ENCODE measurements at places on chromosomes 7 and 10.

DNA sequence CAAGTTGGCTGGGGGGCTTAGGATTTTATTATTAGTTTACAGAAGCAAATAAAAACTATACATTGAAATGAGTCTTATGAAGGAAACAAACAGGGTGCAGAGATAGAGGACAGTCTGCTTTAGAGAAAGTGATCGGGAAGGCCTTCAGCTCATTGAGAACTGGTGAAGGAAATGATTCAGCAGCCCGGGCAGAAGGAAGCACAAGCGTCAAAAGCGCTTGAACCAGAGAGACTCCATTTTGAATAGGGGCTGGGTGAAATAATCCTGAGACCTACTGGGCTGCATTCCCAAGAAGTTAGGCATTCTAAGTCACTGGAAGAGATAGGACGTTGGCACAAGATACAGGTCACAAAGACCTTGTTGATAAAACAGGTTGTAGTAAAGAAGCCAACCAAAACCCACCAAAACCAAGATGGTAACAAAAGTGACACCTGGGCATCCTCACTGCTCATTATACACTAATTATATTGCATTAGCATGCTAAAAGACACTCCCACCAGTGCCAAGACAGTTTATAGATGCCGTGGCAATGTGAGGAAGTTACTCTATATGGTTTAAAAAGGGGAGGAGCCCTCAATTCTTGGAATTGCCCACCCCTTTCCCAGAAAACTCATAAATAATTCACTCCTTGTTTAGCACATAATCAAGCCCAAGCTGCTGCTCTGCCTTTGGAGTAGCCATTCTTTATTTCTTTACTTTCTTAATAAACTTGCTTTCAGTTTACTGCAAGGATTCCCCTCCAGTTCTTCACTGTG lies 83.1 kb upstream of the MPP7 start:
- no peak for DNase-seq

- DNase-seq: no peak
Observed at GRCh38 chr10:6657196-6657595, 77.1 kb upstream of the PRKCQ start.

DNA sequence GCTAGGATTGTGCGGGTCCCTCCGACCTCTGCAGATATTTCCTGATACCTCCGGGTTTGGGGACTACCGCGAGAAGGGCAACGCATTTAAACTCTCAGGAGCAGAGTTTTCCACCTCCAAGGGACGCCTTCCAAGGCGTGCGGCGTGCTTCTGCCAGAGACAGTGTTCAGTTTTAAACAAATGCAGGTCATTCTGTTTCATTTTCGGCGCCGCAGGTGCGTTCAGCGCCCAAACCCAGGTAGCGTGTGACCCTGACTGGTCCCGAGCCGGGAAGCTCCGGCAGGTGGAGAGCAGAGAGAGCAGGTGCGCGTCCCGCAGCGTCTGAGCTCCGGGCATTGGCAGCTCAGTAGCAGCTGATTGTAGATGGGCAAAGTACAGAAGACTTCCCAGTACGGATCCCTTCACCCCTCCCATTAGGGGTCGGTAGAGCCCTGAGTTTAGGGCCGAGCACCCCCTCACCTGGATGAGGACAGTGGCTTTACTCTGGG lies 1.4 kb upstream of the CYP26A1 start:
- DNase-seq: no peak

DNA sequence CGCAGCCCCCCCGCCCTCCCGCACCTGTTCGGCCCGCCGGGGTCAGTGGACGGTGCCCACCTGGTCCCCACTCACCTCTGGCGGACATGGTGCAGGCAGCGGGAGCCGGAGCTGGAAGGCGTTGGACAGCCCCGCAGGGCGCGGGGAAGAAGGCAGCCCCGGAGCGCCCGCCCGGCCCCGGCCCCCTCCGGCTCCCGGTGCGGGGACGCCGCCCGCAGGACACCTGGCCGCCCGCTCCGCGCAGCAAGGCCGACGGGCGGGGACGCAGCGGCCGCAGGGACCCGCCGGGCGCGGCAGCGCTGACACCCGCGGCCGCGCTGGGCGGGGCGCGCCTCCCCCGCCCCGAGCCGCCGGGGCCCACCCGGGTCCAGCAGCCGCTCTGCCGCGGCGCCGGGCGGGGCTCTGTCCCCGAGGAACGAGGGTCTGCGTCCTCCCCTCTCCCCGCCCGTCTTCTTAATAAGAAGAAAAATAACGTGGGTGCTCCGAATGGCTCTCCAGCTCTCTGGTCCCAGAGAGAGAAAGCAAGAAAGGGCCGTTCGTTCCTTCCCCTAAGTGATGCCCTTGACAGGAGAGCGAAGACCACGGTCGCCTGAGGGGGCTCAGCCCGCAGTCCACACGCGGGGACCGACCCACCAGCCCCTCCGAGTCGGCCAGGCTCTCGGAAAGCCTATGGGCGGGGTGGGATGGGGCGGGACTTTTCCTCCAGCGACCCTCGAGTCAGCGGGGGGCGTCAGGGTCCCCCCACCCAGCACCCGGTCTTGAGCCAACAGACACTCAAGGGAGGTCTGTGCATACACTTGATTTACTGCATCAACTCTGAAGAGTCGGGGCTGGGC lies 53.4 kb upstream of the FHIP2A start:
- DNase-seq: no peak

- no peak for DNase-seq
Observed at GRCh38 chr7:146423446-146423845, 306.8 kb downstream of the CNTNAP2 start.

GRCh38 chr10:132184816-132185593 lies 1.7 kb upstream of the DPYSL4 start:
- DNase-seq: no peak

DNA sequence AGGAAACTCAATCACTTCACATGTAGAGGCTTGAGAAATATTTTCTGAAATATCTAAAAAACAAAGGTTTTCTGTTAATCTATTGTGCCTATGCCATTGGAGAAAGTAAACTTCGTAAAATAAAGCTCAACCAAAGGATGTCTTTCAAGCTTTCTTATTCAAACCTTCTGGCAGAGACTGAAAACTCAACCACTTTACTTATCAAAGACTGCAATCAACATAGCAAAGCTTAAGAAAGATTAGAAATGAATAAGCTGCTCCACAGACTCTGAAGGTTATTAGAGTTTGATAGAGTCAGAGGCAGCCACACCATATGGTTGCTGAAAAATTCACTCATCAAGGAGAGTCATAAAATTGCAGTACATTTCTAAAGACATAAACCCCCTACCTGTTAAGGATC lies 245.8 kb upstream of the MEOX2 start:
- DNase-seq: no peak

DNA sequence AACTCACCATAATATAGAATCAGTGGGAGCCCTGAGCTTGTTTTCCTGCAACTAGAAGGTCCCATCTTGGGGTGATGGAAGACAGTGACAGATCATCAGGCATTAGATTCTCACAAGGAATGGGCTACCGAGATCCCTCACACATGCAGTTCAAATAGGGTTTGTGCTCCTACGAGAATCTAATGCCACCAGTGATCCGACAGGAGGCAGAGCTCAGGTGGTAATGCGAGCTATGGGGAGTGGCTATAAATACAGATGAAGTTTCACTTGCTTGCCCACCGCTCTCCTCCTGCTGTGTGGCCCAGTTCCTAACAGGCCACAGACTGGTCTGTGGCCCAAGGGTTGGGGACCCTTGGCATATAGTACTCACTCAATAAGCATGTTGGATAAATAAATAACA lies 93.4 kb downstream of the POU6F2 start:
- DNase-seq: no peak

DNA sequence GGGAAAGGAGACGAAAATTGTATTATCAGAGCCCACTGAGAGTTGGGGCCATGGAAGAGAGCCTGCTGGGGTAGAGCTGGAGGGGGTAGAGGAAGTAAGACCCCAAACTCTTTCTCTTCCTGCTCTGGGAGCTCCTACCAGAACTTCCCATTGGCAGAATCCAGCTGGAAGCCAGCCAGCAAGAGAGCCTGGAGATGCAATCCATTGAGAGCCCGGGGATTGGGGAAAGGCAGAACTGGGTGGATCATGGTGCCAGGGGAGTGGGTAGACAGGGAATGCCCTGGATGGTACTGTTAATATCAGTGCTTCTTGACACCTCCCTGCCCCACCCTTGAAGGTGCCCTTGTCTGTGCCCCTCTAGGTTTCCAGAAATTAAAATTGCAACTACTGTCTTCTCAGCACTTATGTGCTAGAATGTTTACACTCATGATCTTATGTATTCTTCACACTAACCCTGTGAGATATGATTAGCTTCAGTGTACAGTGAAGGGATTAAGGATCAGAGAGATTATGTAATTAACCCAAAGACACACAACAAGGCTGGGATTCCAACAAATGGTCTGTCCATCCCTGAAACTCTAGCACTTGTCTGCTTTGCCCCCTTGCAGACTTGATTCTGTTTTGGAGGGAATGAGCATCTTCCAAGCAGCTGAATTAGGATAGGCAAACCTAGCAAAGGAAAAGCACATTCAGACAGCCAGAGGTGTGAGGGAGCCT lies 154.1 kb downstream of the C10orf105 start:
- DNase-seq: no peak

DNA sequence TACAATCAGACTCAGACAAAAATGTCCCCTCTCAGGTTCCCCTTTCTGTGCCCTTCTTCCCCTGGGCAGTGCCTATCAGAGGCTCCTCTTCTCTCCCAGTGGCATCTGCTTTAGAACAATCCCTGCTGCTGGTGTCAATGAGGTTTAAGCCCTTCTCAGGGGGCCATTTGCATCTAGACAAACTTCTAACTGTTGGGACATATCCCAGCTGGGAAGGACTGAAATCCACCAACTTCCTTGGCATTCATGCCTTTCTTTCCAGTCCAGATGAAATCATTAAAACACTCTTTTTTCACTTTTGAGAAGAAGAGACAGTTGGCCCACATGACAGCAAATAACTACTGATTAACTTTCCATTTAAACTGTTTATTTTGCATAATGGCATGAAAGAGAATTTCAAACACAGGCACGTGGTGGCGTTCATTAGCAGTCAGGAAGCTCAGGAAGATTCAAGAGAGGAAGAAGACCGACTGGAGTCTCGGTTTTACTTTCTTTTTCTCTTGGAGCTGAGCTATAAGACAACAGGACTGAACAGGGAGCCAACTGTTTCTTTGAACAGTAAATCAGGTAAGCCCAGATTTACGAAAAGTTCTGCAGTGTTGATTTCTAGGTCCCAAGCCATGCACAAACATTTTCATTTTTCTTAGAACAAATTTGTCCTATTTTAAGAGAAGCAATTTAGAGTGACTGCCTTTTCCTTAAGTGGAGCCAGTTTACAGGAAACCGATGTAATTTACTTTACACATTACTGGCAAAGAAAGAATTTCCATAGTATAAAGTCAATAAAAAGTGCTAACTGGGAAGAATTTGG lies at the start of gene GIMAP2:
Gene GIMAP2 (plus strand): TSS at position 488 of the 811 bp plus-strand sequence. CDS start 1,354 bp downstream, outside the sequence.
- DNase-seq: no peak

DNA sequence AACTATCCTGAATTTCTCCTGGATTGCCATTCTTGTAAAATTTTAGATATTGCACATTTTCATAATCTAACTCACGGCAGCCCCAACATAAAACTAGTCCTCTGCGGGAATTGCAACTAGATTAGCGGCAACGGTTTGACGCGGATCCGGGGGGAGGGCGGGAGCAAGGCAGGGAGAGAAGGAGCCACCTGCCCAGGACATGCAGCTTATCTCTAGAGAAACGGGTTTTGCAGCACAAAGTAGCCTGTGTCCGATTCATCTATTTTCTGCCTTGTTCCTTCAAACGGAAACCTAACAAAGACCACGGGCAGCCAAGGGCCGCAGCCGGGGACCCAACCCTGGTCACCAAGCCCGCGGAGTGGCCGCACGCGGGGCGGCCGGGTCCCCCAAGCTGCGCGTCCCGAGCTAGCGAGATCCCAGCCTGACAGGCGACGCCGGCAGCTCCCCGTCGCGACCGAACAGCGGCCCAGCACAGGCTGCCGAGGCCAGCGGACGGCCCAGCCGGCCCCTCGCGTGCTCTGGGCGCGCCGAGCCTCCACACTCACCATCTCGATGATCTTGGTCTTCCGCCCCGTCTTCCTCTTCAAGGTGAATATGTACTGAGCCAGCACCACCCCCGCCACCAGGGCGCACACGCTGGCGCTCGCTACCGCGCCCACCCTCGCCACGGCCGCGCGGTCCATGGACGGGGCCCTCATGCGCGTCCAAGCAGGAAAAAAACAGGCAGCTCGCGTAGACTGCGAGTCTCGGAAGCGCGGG lies at the start of gene NT5C3A:
Gene NT5C3A (minus strand): TSS at position 754 of the 759 bp plus-strand sequence. CDS start 71 bp downstream, at position 683.
- DNase-seq: no peak

DNA sequence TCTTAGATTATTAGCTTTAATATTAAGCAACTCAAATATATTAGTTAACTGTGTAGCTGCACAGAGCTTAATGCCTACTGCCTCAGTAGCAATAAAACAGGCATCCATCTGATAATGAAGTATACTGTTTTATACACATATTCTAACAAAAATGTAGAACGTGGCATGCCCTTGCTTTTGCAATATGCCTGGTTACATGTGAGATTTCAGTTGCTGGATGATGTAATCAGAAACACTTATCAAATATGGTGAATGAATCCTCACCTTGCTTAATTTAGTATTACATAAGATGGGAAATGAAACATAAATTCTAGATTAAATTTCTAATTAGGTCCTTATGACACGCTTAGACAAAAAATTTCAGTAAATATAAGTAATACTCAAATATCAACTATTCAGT lies 8.0 kb downstream of the DNAJC1 start:
- DNase-seq: no peak

- DNase-seq: no peak
Observed at GRCh38 chr7:673681-674453, 52.6 kb upstream of the DNAAF5 start.

- DNase-seq: no peak
Observed at GRCh38 chr10:122559228-122559627, 1.3 kb upstream of the DMBT1 start.

- DNase-seq: no peak
Observed at GRCh38 chr10:126895214-126895781, 9.9 kb upstream of the DOCK1 start.

DNA sequence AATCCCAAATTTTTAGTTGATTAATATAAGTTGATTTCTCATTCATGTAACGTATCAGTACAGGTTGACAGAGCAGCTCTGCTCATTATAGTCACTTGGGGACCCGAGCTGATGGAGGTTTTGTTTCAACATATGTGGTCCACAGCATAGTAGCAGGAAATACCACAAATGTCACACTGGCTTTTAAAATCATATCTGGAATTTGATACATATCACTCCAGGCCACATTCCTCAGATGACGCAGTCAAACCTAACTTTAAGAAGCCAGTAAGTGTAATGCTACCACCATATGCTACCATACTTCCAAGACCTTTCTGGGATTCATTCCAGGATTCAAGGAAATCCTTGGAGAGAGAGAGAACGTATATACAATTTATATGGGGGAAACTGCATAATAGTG lies 156.3 kb downstream of the PHF14 start:
- DNase-seq: no peak

GRCh38 chr7:106423111-106423510 lies 138.3 kb upstream of the NAMPT start:
- DNase-seq: no peak

- no peak for DNase-seq
Observed at GRCh38 chr7:12300415-12300814, 89.3 kb downstream of the TMEM106B start.
